ENCODE measurements at places on chromosomes 2 and 18. TPM values are rescaled to one million over a fixed set of nuclear protein-coding genes. Genes with fewer than 3 reads are reported as not detected.

IL36B gene
- total RNA-seq = not detected

SGPP2 gene
- total RNA-seq = 45.1 TPM

- DNase-seq = no peak
Measured at GRCh38 chr2:132929786-132930185, 259.8 kb upstream of the LYPD1 start.

DNA sequence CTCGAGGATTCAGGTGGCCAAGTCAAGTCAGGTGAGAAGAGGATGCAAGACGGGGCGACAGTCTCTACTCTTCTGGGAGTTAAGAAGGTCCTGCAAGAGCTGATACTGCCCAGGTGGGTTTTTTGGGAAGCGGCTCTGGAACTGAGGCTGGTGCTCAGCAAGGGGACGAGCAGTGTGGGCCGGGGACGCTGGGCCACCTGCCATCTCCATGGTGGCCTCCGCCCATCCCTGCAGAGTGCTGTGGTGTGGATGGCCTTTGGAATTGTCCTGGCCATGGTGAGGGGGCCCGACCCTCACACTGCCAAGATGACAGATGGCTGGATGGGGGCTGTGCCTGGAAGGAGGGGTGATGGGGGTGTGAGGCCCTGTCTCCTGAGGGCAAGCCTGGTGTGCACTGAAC lies 34.2 kb upstream of the LDLRAD4 start:
- no peak for DNase-seq

- DNase-seq = no peak
Measured at GRCh38 chr2:212968284-212969081, 182.9 kb downstream of the IKZF2 start.

NOSTRIN gene
- total RNA-seq = 152 TPM

- DNase-seq = no peak
Measured at GRCh38 chr2:231001921-231002320, 6.0 kb downstream of the SPATA3 start.

DNA sequence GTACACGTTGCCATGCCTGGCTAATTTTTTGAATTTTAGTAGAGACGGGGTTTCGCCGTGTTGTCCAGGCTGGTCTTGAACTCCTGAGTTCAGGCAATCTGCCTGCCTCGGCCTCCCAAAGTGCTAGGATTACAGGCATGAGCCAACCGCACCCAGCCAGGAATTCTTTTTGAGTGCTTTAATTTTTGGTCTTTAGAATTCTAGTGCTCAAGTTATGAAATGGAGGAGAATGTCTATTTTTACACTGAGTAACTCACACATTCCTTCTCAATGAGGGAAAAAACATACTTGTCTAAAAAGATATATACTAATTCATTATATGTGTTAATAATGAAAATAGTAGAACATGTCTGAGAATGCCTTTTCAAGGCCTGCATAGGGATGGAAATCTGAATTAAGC lies 8.5 kb downstream of the ZNF396 start:
- no peak for DNase-seq

DNA sequence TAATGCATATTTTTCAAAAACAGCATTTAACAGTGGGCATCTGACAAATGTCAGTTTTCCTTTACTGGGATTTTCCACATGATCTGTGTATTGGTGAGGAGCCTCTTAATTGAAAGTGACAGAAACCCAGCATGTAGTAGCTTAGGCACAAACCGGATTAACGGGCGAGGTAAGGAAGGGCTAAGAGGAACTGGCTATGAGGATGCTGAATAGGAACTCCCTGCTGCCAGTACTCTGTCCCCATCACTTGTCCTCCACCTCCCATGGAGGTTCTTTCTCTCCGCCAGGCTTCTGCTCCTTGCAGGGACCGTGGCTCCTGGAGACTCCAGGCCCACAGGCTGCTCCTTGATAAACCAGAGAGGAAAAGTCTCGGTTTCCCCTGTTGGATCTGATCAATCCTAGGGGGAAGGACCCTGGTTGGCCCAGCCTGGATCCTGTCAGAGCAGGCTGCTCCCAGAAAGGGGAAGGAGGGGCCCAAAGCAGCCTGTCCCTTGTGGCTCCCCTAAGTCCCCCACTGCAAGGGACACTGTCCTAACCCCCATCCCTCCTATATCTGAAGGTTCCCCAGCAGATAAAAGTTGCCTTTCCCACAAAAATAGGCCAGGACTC lies 10.3 kb downstream of the TEX44 start:
- DNase-seq = no peak

- DNase-seq = no peak
Measured at GRCh38 chr18:76658627-76659026, 163.6 kb upstream of the ZNF516 start.

GRCh38 chr2:174343343-174343622 lies 8.5 kb downstream of the SP9 start:
- no peak for DNase-seq

TDRD15 gene
- not detected for total RNA-seq

- DNase-seq = no peak
Measured at GRCh38 chr2:62287899-62288880, 92.3 kb downstream of the B3GNT2 start.

DNA sequence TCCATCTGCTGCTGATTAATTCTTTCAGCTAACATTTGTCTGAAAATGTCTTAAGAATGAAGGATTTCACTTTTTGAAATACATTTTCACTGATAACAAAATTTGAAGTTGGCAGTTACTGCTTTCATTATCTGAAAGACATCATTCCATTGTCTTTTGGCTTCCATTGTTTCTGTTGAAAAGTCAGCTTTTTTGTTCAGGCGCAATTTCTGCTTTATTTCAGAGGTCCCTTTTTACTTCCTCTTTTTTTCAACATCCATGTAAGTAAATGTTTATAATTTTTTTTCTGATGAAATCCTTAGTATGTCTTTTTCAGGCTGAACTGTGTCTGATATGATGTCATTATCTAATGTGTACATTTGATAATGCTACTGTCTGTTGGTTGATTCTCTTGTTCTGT lies 184.2 kb downstream of the RND3 start:
- DNase-seq = no peak

SCG2 gene
- total RNA-seq = not detected

- DNase-seq = no peak
Measured at GRCh38 chr2:128505150-128505490, 186.5 kb upstream of the HS6ST1 start.

- no peak for DNase-seq
Measured at GRCh38 chr2:178828486-178828881, 21.3 kb upstream of the TTN start.

PCARE gene
- not detected for total RNA-seq

DNA sequence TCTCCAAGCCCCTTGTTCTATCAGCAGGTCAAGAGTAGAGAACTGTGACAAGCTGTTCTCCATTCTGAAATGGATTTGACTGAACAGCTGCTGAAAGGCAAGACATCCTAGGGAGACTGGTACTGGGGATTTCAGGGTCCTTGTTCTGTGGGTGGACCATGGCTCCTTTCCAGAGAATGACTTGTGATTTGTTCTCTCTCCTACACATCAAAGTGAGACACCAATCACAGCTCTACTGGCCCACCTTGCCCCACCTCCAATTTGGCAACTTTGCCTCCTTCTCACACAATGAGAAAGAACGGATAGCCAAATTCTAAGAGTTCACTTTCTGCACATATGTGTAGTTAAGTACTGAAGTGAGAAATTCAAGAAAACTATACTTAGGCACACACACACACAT lies 67.4 kb downstream of the BCL11A start:
- DNase-seq = no peak

REEP1 gene
- 12.0 TPM for total RNA-seq

- DNase-seq = no peak
Measured at GRCh38 chr18:11494107-11494506, 115.3 kb upstream of the SLC35G4 start.

DNA sequence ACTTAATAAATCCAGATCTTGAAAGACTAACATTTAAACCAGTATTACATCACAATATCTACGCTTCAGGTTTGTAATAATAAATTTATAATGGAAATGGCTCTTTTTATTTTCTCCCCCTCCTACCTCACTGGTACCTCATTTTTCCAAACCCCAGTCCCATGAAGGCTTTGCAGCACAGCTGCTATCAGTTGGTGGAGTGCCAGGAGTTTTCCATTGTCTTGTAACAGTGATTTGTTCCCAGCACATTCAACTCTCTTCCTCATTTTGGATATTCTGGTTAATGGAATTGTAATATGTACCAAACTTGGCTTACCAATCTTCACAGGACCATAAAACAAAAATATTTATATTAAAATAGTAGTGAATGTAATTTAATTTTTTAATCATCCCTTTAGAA lies 91.2 kb downstream of the VRK2 start:
- no peak for DNase-seq

Data from Peyer's patch (tissue), 4 donors.